ENCODE measurements at places on chromosomes 13 and 19. TPM values are rescaled to one million over a fixed set of nuclear protein-coding genes. Genes with fewer than 3 reads are reported as not detected.

DNA sequence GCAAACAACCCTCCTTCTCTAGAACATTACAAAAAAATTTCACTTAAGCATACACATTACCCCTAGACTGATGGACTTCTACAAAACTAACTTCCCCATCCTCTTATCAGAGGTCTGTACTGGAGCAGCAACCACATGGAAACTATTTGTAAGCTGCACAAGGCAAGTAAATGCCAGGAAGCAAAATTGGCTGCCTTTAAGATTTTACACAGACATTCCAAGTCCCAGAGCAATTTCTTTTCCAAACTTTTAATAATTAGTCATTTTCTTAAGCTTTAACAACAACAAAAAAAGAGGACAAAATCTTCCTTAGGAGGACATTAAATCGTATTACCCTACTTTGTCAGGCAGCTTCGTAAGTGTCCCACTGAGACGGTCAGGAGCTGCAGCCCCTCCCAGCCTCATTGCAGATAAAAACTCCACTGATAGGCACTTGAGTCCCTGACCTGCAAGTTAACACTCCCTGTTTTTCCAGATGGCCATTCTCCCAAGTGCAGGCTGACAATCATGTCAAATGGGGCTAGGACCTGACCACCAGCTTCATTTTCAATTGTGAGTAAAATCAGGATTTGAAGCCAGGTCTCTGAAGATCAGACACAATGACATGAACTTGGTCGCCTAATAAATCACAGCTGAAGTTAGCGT, 680.1 kb downstream of the DIAPH3 start:
- no peak overlapping the region for H3K4me3 ChIP-seq
- no peaks in the 10 kb centered on the region for H3K4me1 ChIP-seq
- peaks cover 2% of the 10 kb centered on the region for H3K27me3 ChIP-seq
- H3K27ac ChIP-seq: no peak overlapping the region
- DNase-seq: no peak

DNA sequence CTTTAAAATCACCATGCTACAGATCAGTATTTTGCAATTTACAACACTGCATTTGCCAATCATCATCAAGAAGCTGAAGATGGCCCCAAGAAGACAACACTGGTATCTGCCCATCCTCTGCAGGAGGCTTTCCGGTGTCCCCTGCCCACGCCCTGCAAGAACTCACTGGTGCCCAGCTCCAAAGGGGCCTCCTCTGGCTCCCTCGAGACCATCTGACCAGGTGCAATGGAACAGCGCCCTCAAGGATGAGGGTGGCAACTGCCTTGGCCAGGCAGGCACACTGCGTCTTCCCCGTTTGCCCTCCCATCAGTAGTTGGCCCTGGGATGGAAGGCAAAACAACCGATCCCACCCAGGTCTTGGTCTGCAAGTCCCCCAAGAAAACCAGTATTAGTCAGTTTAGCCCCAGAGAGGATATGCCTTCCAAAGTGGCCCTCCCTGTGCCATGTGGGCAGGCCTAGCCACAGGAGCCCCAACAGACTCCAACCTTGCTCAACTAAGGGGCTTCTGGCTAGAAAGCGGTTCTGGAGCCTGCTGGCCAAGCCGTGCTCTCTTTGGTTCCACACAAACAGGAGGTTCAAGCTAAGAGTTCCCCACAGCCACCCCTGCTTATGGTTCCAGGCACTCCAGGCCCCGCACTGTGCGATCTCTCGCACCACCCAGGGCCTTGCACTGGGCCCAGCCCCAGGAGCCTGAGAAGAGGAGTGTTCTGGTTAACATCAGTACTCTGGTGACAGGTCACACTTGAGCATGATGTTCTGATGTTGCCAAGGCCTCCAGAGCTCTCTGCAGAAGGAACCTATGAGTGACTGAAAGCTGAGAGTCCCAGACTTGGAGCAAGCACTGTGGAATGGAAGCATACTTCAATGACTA, 4.7 kb downstream of the PCID2 start:
- no peak overlapping the region for H3K4me3 ChIP-seq
- H3K27ac ChIP-seq: peak overlapping the region; percentile 14
- H3K27me3 ChIP-seq: no peaks in the 10 kb centered on the region
- DNase-seq: no peak
- H3K4me1 ChIP-seq: peaks cover 53% of the 10 kb centered on the region
- peaks cover 26% of the 10 kb centered on the region for H3K36me3 ChIP-seq

- H3K27me3 ChIP-seq: no peaks in the 10 kb centered on the region
- H3K4me1 ChIP-seq: no peaks in the 10 kb centered on the region
- H3K4me3 ChIP-seq: no peak overlapping the region
- no peak for DNase-seq
- H3K27ac ChIP-seq: no peak overlapping the region
These were observed 6.1 kb upstream of the ZNF98 start for GRCh38 chr19:22427960-22428913.

GRCh38 chr19:38850976-38851621, 1.3 kb upstream of the HNRNPL start:
- H3K27ac ChIP-seq: peak overlapping the region; percentile 99
- peak; percentile 66 for DNase-seq
- H3K36me3 ChIP-seq: peaks cover 29% of the 10 kb centered on the region
- peak overlapping the region; percentile 88 for H3K4me3 ChIP-seq

MEIOSIN gene
- not detected for total RNA-seq

ONECUT3 gene
- not detected for total RNA-seq

KIR3DL1 gene
- total RNA-seq: 1.0 TPM

TEX101 gene
- total RNA-seq: not detected
